ENCODE measurements at places on chromosomes 12 and 14.

DNA sequence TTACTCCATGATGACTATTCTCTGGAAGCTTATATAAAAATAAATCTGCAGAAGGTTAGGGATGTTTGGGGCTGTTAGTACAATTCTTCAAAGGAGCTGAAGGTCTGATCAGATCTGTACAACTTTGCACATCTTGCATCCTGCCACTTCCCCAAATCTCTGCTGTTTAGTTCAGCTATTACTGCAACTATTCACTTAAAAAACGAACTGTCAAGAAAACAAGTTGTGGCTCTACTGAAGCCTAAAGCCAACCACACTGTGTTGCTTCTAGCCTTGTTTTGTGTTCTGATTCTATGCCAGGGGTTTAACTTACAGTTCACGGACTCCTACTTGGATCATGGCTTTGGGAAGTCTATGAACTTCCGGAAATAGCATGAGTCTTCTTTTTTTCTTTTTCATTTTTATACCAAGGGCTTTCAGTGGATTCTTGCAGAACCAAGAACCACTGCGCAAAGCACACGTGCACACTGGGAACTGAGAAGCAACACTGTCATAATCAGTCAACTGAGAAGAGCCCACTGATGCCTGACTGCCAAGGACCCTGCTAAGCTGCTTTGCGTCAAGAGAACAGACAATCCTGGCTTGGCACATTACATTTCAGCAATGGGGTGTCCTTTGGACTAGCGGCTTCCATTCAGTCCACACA, 66.3 kb upstream of the EEA1 start:
- DNase-seq = no peak

DNA sequence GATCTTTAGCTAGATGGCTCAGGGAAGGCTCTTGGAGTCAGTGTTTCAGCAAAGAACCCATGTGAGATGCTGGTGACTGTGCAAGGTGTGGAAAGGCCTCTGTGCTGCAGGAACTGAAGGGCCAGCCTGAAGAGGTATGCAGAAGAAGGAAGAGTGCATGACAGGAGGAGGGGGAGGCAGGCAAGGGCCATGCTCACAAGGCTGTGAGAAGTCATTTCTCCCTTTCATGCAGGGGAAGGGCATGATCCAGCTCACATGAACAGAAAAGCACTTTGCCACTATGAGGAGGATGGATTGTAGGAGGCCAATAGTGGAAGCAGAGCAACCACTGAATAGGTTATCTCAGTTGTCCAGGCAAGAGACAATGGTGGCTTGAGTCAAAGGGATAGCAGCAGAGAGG, 83.7 kb downstream of the SSPN start:
- no peak for DNase-seq

- DNase-seq = no peak
Observed at GRCh38 chr12:122753319-122753650, 661 bp downstream of the DENR start.

DNA sequence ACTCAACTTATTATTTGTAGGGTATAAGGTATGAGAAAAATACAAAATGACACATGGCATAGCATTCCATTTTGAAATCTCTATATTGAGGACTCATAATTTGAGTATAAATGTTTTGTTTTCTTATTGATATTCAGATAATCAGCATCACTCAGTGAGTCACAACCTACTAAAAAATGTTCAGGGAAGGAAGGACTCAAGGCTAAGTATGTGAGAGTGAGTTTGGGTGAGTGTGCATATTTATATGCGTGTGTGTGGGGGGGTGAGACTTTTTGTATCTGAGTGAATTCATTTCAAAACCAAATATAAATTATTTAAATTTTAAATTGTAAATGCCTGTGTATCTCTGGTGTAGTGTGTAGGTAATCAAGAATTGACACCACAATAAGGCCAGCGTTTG, 87.8 kb upstream of the PRKD1 start:
- DNase-seq = no peak

GRCh38 chr12:52825961-52826360, 8.2 kb downstream of the KRT79 start:
- no peak for DNase-seq
